ENCODE measurements at places on chromosomes 1 and 21.

DNA sequence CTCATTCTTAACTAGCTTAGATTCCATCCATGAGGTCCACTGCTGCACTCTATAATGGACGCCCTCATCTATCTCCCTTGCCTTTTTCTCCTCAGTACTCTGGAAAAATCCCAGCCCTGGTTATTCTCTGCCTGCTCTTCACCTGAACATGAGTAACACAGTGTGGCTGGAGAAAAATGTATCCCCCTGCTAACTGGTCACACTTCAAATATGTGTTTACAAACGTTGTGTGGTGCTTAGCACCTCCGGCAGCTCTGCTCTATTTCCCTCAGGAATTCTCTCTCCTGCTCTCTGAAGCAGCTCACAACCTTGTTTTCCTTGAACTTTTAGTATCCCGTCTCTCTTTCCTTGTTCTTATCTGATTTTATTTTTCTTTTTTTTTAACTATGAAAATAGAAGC, 4.1 kb downstream of the SCCPDH start:
- DNase-seq, result no peak

DNA sequence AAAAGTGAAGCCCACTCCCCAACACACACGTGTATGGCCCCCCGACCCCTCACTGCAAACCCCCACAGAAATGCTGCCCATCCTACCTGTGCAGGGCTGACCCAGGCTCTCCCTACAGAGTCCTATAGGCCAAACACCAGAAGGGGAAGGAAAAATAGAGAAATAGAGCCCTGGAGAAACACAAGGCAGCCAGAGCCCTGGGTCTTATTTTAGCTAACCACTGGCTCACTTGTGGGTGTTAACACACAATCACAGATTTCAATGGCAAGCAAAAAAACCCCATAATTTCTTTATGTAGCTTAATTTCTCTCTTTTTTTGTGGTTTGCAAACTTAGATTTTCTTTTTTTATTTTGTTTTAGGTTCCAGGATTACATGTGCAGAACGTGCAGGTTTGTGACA, 989 bp upstream of the PIGR start:
- no peak for DNase-seq

DNA sequence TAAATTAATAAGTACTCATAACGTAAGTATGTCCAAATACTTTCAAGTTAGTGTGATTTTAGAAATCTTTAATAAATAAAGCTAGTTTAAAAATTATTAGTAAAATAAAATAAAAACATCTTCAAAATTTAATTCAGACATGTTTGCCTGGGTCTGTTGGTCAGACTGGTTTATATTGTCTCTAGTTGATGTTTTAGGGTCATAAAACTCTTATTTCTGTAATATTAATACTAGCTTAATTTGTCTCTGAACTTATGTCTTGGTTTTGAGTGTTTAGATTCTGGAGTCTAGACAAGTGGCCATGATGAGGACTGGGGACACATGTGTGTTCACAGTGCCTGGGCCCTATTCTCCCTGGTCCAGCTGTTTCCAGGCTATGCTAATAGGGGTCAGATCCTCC, 184.5 kb upstream of the TNR start:
- no peak for DNase-seq

GRCh38 chr1:111596499-111596898, 23.1 kb upstream of the RAP1A start:
- no peak for DNase-seq

- peak; percentile 25 for DNase-seq
Observed at GRCh38 chr1:4971666-4972065, 317.3 kb downstream of the AJAP1 start.

DNA sequence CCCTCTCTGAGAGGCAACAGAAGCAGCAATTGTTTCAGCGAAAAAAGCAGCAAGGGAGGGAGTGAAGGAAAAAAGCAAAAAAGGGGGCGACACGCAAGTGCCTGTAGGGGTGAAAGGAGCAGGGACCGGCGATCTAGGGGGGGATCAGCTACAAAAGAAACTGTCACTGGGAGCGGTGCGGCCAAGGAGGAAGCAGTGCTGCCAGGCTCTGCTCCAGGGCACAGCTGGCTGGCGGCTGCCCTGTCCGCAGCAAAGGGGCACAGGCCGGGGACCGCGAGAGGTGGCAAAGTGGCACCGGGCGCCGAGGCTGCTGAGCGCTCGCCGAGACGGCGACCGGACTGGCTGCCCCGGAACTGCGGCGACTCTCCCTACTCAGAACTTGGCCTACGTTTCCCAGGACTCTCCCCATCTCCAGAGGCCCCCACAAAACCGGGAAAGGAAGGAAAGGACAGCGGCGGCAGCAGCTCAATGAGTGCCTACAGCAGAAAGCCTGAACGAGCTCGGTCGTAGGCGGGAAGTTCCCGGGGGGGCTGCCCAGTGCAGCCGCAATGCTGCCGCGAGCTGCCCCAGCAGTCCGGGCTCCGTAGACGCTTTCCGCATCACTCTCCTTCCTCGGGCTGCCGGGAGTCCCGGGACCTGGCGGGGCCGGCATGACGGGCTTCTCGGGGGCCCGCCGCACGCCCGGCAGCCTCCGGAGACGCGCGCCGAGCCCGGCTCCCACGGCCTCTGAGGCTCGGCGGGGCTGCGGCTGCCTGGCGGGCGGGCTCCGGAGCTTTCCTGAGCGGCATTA, 1.0 kb upstream of the CDKN2C start:
- DNase-seq, result no peak

DNA sequence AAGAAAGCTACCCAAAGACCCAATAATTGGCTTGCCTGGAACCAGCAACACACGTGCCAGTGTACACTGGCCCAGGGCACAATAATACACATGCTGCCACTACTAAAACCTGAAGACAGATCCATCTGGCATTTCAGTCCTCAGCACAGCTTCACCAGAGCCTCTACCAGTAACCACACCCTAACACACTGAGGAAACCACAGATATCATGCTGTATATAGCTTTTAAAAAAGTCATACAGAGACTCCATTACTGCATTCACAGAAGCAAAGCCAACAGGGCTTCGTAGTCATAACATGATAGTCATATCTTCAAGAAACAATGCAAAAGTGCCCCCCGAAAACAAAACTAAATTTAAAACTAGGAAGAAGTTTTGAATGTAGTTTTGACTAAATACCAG, 40.6 kb upstream of the NEGR1 start:
- DNase-seq, result no peak

GRCh38 chr1:166418344-166418933, 251.6 kb upstream of the FAM78B start:
- no peak for DNase-seq

- no peak for DNase-seq
Observed at GRCh38 chr1:101121975-101122374, 96.4 kb upstream of the DPH5 start.

DNA sequence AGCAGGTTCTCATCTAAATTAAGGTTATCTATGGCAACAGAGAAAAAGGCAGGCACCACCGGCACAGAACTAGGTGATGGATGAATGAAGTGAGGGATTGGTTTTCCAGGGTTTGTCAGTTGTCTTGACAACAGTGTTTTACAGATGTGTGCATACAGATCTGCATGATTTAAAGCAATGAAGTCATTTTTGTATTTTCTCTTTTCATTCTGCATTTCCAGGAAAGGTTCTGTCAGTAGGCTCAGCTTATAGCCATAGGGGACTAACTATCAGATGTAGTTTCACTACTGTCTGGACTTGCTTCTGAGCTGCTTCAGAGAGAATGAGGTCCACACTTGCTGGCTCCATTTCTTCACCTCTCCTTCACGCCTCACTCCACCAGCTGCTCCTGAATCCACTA, 98.2 kb upstream of the LMO4 start:
- no peak for DNase-seq

DNA sequence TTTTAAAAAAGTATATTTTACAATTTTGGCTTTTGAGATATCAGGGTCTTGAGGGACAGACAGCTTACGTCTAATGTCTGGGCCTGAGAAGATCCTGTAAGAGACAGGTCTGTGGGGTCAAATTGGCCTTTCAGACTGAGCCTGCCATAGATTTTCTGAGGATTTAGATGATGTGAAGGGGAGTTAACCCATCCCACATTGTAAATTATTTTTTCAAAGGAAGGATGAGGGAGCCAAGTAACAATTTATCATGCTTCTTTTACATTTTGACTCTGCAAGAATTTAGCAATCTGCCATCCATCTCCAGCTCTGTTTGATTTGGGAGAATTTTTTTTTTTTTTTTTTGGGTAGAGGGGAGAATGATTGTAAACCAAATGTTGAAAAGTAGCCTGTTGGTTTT, 160.9 kb downstream of the ROR1 start:
- no peak for DNase-seq

DNA sequence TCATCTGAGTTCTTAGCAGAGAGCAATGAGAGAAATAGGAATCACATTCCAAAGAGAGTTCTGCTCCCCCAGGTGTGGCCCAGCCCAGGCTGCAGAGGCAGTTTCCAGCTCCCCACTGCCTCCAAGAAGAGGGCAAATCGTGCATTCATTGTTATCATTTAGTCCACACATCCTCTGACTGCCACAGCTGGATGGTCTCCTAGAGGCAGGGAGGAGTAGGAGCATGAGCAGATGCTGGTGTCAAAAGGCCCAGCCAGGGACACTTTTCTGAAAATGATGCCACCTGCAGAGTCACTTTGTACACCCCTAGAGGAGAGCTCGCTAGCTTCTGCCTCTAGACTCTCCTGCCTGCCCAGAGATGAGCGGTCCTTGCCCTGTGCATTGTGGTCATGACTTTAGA, 33.6 kb upstream of the GNPAT start:
- no peak for DNase-seq

DNA sequence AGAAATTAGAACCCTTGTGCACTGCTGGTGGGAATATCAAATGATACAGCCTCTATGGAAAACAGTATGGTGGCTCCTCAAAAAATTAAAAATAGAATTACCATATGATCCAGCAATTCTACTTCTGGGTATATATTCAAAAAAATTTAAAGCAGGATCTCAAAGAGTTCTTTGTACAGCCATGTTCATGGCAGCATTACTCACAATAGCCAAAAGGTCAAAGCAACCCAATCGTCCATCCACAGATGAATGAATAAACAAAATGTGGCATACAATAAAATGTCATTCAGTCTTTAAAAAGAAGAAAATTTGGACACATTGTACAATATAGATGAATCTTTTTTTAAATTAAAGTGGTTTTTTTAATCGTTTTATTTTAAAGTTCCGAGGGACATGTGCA, 36.3 kb upstream of the ERG start:
- DNase-seq, result no peak

DNA sequence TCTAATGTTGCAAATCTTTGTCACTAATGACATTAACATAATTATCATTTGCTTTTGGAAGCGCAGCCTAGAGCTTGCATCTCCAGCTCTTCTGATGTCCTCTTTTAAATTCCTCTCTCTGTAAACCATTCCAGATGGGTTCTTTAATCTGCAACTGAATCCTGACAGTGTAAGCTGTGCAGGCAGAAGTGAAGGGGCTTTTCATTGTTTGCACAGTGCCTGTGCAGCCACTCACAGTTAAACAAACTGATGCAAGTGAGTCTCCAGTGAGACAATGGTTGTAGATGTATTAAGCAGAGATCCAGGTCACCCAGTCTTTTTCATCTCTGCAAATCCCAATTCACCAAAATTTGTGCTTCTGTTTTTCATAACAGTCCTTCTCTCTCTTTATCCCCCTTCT, 22.5 kb upstream of the FCRL5 start:
- DNase-seq, result no peak

GRCh38 chr1:31482482-31483011, 69.5 kb downstream of the SERINC2 start:
- no peak for DNase-seq

DNA sequence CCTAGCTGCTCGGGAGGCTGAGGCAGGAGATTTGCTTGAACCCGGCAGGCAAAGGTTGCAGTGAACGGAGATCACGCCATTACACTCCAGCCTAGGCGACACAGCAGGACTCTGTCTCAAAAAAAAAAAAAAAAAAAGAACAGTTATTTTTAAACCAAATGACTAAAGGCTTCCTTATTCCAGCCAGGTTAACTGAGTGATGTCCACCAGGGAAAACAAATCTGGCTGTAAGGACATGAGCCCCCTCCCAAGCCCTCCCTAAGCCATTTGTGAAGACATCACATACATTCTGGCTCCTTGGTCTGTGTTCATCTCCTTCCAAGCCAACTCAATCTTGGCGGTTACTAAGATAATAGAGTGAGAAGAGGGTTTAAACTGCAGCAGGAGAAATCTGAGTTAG, 8.2 kb downstream of the TMCC2 start:
- no peak for DNase-seq

DNA sequence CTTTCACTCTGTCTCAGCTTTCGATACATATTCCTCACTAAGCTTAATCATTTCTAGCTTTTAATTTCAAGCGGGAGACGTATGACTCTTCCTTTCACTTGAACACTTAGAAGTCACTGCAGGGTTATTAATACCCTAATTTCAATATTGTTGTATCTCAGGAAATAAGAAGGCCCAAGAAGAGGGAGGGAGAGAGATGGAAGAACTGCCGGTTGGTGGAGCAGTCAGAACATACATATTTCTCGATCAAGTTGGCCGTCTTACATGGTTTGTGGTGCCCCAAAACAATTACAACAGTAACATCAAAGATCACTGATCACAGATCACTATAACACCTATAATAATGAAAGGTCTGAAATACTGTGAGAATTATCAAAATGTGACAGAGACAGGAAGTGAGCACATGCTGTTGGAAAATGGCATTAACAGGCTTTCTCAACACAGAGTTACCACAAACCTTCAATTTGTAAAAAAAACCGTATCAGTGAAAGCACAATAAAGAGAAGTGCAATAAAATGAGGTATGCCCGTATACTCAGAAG, 145.4 kb upstream of the HP1BP3 start:
- DNase-seq, result no peak

DNA sequence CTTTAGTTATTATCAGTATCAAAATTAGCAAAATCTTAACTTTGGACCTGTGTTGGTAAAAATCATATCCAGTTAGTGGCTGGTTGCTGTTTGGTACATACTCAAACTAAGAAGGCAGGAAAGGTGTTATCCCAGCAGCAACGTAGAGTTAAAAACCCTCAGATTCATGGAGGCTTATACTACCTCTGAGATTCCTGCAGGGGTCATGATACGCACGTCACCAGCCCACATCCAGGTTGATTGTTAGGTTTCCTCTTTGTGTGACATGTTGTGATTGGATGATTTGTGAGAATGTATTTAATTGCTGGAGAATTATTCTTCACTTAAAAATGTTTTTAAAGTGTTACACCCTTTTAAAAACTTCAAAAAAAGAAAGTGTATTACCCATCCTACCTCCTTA, 423.3 kb upstream of the ADGRL2 start:
- DNase-seq, result no peak

All from type B pancreatic cell (in vitro differentiated cells).